Brain (organoid and tissue), 16 donors: ENCODE measurements at places on chromosomes 16 and 17. TPM values are rescaled to one million over a fixed set of nuclear protein-coding genes. Genes with fewer than 3 reads are reported as not detected.

Gene WNT9B
- polyA plus RNA-seq, result not detected

Gene ATF7IP2
- 1.4 TPM for polyA plus RNA-seq

- no peak for DNase-seq
Measured at GRCh38 chr16:25018972-25019617, 3.9 kb upstream of the ARHGAP17 start.

GRCh38 chr16:5428932-5429331, 331.3 kb upstream of the EEF2KMT start:
- DNase-seq, result no peak
